GM13977 (cell line): ENCODE measurements at places on chromosomes 5 and 9.

GRCh38 chr5:180394031-180394636 is 41.0 kb upstream of the GFPT2 start:
- DNase-seq = no peak

DNA sequence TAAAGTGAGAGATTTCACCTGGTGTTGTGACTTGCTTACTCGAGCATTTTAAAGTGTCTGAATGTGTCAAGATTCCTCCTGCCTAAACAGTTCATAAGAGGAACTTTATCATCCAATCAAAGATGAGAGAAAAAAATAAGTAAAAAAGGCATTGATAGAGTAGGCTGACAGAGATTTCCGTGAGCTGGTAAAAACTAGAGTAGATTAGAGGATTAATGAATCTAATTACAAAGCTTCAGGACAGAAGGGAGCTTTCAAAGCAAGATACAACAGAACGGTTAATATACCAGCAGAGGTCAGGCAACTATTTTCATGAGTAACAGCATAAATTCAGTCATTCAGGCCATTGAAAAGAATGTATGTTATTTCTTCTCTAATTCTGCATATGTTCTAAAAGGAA is 91.5 kb downstream of the ADAMTS6 start:
- no peak for DNase-seq

DNA sequence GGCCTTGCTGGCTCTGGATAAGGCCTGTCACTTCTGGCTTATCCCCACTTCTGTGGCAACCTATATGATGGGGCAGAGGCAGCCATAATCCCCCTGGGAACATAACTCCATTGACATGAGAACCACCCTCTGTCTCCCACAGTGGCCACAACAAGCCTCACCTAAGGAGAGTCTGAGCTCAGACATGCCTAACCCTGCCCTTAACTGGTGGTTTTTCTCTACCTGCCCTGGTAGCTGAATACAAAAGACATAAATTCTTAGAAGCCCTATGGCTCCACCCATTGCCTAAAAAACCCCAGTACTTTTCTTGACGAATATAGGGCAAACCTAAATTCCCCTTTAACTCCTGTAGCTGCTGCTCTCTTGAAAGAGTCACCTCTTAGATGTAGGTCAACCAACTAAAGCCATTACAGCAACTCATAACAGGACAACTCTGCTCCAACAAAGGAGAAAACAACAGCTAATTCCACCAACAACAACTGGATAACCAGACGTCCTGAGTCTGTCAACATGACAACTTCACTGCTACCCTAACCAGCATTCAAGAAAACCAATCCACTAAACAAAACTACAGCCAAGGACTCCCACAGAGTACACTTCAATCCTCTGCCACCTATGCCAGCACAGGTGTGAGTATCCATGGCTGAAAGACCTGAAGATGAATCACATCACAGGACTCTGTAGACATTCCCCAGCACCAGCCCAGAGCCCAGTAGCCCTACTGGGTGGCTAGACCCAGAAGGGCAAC is 427.7 kb downstream of the PRELID2 start:
- no peak for DNase-seq

GRCh38 chr5:37888476-37888875 is 48.6 kb upstream of the GDNF start:
- DNase-seq = no peak

GRCh38 chr5:117337064-117337749 is 762.6 kb upstream of the SEMA6A start:
- no peak for DNase-seq

- DNase-seq = no peak
Observed at GRCh38 chr9:120926397-120926928, at the start of gene TRAF1. Gene TRAF1, minus strand, starts transcription at chr9:120926796. Its CDS starts 721 bp downstream, at chr9:120926075.

DNA sequence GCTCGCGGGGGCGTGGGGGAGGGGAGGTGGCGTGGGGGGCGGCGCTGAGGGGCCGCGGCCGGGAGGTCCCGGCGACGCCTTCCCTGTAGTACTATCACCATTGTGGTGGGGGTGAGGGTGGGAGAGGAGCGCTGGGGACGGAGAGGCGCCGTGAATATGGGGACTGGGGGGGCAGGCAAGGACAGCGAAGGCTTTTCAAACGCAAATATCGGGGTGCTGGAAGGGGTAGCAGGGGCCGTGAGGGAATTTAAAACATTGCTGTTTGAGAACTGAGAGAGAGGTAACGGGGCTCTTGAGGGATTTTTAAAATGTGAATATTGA is 427 bp downstream of the RBM27 start:
- DNase-seq = no peak

GRCh38 chr5:29143266-29143665 is 2050.2 kb upstream of the CDH6 start:
- no peak for DNase-seq

GRCh38 chr9:35287987-35288632 is 126.3 kb downstream of the UNC13B start:
- no peak for DNase-seq

GRCh38 chr9:38363589-38363925 is 28.9 kb upstream of the ALDH1B1 start:
- DNase-seq = no peak

- no peak for DNase-seq
Observed at GRCh38 chr5:73419117-73419464, 29.5 kb downstream of the FOXD1 start.

GRCh38 chr9:75051285-75051684 is 23.2 kb upstream of the CARNMT1 start:
- no peak for DNase-seq

DNA sequence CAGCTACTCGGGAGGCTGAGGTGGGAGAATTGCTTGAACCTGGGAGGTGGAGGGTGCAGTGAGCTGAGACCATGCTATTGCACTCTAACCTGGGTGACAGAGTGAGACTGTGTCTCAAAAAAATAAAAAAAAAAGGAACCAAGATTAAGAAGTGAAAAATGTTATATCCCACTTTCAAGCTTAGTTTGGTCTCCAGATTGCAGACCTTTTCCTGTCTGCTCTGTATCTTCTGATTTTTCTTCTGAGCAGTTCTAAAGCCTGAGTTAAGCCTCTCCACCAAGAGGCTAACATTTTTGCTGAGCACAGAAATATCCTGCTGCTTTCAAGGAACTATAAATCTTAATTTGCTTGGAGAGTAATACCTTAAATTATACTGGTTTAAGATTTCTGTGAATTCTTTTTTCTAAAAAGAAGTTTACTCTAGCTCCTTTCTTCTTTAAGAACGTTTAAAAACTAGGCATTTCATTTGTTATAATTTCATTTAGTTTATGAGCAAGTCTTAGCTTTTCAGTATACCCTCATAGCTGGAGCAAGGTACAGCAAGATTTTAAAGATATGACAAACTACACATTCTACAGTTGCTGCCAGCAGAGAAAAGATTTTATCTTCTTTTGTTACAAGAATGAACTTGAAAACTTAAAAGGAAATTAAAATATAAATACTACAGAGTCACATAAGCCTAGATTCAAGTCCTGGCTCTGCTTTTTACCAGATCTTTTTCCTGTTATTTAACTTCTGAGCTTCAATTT is 55.0 kb downstream of the GARNL3 start:
- no peak for DNase-seq

DNA sequence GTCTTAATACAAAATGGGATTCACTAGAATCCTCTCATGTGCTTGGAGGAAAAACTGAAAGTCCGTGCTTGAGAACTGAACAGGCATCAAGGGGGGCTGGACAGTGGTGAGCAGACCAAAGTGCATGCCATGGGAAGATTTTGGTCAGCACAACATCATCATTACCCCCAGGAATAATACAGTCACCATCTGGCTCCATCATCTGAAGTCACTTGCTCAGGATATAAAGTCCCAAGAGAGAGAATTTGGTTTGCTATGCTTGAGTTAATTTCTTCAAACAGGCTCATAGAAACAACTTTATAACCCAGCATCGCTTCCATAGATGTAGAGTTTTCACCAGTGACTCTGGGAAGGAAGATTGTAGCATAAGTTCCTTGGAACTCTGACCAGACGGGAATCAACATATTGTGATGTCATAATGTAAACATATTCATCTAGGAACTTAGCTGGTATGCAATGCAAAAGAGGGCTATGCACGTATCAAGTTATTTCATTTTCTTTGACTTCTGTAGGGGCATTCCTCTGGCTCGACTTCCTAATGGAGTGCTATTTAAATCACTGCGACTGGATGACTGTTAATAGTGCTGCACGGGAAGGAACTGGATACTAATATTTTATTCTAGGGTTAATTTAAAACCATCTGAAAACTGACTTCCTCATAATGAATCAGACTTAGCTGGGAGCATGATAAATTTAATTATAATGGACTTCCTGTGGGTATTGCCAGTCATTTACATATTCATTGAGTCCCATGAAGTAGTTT is 145.2 kb downstream of the MTRR start:
- no peak for DNase-seq

- no peak for DNase-seq
Observed at GRCh38 chr9:87685871-87686519, 39.9 kb upstream of the CTSL start.

GRCh38 chr5:84301535-84301934 is 83.1 kb downstream of the EDIL3 start:
- DNase-seq = no peak

GRCh38 chr5:178590141-178590923 is at the start of gene COL23A1:
Gene COL23A1, minus strand, starts transcription at chr5:178590393.
- DNase-seq = peak; percentile 72

DNA sequence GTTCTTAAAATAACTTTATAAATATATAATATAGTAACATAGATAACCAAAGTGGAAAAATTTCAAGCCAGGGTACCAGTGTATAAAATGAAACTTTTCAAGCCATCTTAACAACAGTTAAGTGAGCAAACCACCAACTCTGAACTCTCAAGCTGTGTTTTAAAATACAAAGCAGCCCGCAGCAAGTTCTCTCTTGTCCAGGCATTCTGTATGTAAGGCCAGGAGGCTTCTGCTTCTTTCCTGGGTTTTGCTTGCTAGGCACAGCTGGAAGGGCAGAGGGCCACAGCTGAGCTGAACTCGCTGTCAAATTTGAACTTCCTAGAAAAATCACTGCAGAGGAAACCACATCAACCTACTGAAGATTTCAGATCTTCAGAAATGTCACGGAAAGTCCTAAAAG is 6.8 kb upstream of the CTNNAL1 start:
- no peak for DNase-seq

GRCh38 chr5:65072850-65073249 is 304.1 kb downstream of the CWC27 start:
- DNase-seq = no peak

GRCh38 chr9:72139226-72139625 is 10.0 kb upstream of the GDA start:
- DNase-seq = no peak

DNA sequence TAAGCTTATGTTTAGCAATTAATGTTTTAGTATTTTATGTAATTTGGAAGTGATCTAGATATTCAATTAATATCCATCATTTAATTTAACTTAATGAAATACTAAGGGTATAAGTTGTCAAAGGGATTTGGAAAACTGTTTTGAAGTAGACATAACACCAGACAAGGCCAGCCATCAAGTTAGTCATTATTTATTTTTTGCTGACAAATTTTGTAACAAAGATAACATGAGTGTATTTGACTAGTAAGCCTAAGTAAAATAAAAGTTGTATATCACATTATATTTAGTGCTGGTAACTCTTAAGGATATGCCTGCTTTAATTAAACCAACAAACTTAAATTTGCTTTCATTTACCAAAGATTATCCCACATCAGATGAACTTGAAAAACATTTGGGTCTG is 125.9 kb upstream of the TNFAIP8 start:
- DNase-seq = no peak

- no peak for DNase-seq
Observed at GRCh38 chr5:162929104-162929503, 508.3 kb upstream of the CCNG1 start.

- DNase-seq = no peak
Observed at GRCh38 chr5:68747521-68747920, 346.3 kb upstream of the SLC30A5 start.

- DNase-seq = no peak
Observed at GRCh38 chr9:91116211-91116610, 245.5 kb downstream of the AUH start.

DNA sequence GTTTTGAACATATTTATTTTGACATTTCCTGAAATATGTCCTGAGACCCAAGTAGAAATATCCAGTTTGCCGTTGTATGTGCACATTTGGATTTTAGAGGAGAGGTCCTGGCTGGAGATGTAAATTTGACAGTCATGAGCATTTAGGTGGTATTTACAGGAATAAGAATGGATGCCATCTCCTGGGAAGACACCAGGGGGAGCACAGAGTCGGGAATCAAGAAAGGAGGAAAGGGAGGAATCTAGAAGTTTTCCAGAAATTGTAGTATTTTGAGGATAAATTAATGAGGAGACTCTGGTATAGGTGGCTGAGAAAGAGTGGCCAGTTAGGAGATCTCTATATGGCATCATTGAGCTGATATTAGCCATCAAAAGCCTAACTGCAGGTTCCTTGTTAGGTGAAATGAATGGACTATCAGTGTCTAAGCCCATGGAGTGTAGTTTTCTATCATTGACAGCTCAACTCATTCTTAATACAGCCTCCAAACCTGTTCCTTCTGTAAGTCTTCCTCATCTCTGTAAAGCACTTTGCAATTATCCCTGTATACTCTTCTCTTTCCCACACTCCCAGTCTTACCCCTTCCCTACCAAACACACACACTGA is 7.2 kb downstream of the GAPT start:
- DNase-seq = no peak

DNA sequence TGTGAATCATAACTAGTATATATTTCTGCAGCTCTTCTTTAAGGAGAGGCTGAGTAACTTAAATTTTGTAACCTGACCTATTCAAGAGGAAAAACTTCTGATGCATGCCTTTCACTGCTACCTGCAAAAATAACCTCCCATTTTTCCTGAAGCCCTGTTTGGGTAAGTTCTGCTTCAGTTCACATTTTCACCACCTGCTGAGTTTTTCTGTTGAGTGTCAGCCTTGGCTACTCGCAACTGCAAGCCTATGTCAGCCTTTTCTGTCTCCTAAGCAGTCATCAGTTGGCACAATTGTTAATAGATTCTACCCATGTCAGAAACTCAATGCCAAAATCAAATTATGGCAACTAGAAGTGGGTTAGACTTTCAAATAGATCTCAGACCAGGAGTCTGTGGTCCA is 8.2 kb upstream of the TNFAIP8 start:
- DNase-seq = no peak

- DNase-seq = no peak
Observed at GRCh38 chr5:110105692-110106091, 416.0 kb downstream of the MAN2A1 start.

DNA sequence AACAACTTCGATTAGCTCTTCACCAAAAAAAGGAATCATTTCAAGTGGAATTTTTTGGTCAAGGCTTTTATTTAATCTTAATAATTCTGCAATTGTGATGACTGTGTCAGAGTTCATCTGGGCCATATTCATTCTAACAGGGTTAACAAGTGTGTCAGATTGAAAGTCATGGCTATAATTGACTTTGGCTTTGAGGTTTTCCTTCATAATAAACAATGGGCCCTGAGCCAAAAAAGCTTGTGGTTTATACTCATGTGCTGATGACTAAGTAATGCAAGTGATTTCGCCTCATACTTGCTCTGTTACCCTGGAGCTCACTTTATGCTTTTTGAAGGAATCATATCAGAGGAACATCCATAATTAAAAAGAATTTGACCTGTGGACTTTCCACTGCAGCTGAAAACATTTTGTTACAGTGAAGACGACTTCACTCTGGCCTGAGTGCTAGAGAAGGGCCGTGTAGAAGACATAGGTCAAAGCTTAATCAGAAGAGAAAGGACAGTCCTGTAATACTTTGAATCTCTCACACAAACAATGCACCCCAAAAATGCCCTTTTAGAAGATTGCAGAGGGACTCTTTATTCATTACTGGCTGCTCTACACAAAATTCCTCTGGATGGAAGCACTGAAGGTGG is 101.7 kb downstream of the GDNF start:
- DNase-seq = peak; percentile 26

- no peak for DNase-seq
Observed at GRCh38 chr5:32369542-32370155, 56.9 kb upstream of the MTMR12 start.

- DNase-seq = no peak
Observed at GRCh38 chr5:26690511-26690910, 347.9 kb downstream of the CDH9 start.
